ENCODE measurements at places on chromosomes 2 and 18. TPM values are rescaled to one million over a fixed set of nuclear protein-coding genes. Genes with fewer than 3 reads are reported as not detected.

DNA sequence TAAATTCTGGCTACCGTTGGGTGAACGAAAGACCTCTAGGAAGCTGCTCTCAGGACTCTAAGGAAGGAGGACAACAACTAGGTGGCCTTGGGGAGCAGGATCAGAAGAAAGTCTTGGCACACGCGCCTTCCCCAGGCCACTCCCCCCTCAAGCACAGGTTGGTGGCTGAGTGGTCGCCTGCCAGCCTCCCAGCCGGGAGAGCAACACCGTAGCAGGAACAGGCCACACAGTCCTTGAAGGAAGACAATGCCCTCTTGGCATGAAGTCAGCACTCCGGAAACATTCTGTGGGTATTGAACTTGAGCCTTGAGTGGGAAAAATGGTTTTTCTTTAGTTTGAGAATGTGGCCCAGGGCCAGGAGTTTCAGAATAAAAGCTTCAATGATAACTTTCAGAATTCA, 87.4 kb upstream of the AGAP1 start:
- H3K36me3 ChIP-seq, result no peaks in the 10 kb centered on the region
- H3K4me3 ChIP-seq, result no peak overlapping the region
- H3K27me3 ChIP-seq, result no peaks in the 10 kb centered on the region
- DNase-seq, result no peak

DNA sequence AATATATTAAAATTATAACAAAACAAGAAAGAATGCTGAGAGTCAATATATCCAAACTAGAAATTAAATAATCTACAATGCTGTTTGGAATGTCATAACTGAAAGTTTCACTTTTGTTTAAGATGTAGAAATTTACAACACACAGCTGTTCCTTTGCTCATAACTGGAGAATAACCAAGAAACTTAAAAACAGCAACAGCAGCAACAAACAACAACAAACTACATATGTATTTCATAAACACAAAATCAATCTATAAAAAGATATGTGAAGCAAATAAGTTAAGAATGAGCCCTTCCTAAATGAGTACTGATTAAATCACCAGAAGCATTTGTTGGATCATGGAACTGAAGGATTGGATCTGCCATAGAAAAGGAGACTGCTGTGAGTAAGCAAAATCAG, 456.5 kb upstream of the ZNF804A start:
- no peak overlapping the region for H3K27ac ChIP-seq
- no peak for DNase-seq
- no peaks in the 10 kb centered on the region for H3K27me3 ChIP-seq
- no peaks in the 10 kb centered on the region for H3K36me3 ChIP-seq
- no peaks in the 10 kb centered on the region for H3K4me1 ChIP-seq

The ACKR3 gene
- 0.90 TPM for total RNA-seq

GRCh38 chr2:138874251-138874650, 94.1 kb upstream of the NXPH2 start:
- H3K27me3 ChIP-seq, result no peaks in the 10 kb centered on the region
- no peaks in the 10 kb centered on the region for H3K36me3 ChIP-seq

The PROM2 gene
- total RNA-seq, result 0.18 TPM

- H3K27me3 ChIP-seq, result no peaks in the 10 kb centered on the region
- H3K27ac ChIP-seq, result no peak overlapping the region
- no peaks in the 10 kb centered on the region for H3K4me1 ChIP-seq
Measured at GRCh38 chr18:3279201-3280185, 17.6 kb downstream of the MYL12B start.

GRCh38 chr2:120109186-120110061, 96.5 kb downstream of the EPB41L5 start:
- H3K27me3 ChIP-seq, result no peaks in the 10 kb centered on the region
- H3K4me1 ChIP-seq, result peaks cover 20% of the 10 kb centered on the region
- no peak for DNase-seq
- H3K27ac ChIP-seq, result no peak overlapping the region
- H3K36me3 ChIP-seq, result no peaks in the 10 kb centered on the region

- DNase-seq, result no peak
- no peaks in the 10 kb centered on the region for H3K36me3 ChIP-seq
- no peak overlapping the region for H3K27ac ChIP-seq
- H3K27me3 ChIP-seq, result no peaks in the 10 kb centered on the region
Measured at GRCh38 chr18:56096861-56097260, 508.9 kb upstream of the TCF4 start.

The KLHL41 gene
- 0.22 TPM for total RNA-seq

- peak overlapping the region; percentile 94 for H3K4me3 ChIP-seq
- no peaks in the 10 kb centered on the region for H3K27me3 ChIP-seq
- peaks cover 54% of the 10 kb centered on the region for H3K4me1 ChIP-seq
- no peaks in the 10 kb centered on the region for H3K36me3 ChIP-seq
Measured at GRCh38 chr2:55049043-55049820, 1.0 kb downstream of the RTN4 start.

- peak within 1 kb of the TSS; percentile 89 for H3K4me3 ChIP-seq
- H3K4me1 ChIP-seq, result peaks cover 66% of the 10 kb centered on the region
- DNase-seq, result peak; percentile 99
Measured at GRCh38 chr18:9136315-9137155, at the start of gene ANKRD12. Gene ANKRD12 (plus strand): TSS chr18:9136781. CDS start chr18:9182433, 45,652 bp downstream.

The MC2R gene
- not detected for total RNA-seq

The MAP3K19 gene
- total RNA-seq, result not detected

DNA sequence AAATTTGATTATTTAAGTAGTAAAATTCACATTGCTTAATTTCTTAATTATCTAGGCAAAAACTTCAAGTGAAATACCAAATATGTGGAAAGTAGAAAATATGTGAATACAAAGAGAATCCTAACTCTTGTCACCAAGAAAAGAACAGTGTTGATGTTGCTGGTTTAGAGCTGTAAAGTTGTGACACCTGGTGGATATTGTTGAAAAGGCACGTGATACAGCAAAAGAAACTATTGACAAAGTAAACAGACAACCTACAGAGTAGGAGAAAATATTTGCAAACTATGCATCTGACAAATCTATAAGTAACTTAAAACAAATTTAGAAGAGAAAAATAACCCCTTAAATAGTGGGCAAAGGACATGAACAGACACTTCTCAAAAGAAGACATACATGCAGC, 25.6 kb upstream of the ZC3H15 start:
- DNase-seq, result no peak
- peaks cover 4% of the 10 kb centered on the region for H3K36me3 ChIP-seq
- H3K27me3 ChIP-seq, result no peaks in the 10 kb centered on the region
- no peak overlapping the region for H3K27ac ChIP-seq
- H3K4me3 ChIP-seq, result no peak overlapping the region
- no peaks in the 10 kb centered on the region for H3K4me1 ChIP-seq

The ANKRD53 gene
- total RNA-seq, result 0.35 TPM

- no peaks in the 10 kb centered on the region for H3K27me3 ChIP-seq
- no peak overlapping the region for H3K4me3 ChIP-seq
- H3K36me3 ChIP-seq, result no peaks in the 10 kb centered on the region
- no peak for DNase-seq
Measured at GRCh38 chr2:235467588-235467987, 26.3 kb upstream of the AGAP1 start.

The LOXHD1 gene
- total RNA-seq, result not detected

The TUBA3D gene
- total RNA-seq, result not detected

DNA sequence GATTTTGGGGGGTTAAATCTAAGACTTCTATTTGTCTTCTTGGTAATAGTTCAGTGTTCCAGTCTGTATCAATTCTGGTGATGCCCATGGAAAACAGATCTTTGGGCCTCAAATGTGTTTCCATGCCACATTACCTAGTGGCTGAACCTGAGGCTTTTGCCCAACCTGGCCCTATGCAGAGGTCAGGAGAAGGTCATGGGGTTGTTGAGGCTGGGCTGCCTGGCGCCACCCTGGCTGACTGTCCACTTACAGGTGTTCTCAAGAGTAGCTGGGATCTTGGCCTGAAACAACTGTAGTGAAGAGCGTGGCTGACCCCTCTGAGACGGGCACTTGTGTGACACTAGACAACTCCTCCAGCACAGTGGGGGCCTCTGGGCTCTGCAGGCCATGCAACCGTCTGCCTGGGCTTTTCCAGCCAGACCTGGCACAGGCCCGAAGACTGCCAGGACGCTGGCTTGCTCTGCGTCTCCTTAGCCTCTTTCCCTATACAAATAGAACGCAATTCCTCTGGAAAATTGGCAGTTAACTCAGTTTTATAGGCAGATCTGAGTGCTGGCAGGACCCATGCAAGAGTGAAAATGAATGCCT, 127.8 kb downstream of the TRIM43 start:
- H3K27ac ChIP-seq, result no peak overlapping the region
- no peaks in the 10 kb centered on the region for H3K27me3 ChIP-seq
- H3K4me1 ChIP-seq, result no peaks in the 10 kb centered on the region
- no peak for DNase-seq

DNA sequence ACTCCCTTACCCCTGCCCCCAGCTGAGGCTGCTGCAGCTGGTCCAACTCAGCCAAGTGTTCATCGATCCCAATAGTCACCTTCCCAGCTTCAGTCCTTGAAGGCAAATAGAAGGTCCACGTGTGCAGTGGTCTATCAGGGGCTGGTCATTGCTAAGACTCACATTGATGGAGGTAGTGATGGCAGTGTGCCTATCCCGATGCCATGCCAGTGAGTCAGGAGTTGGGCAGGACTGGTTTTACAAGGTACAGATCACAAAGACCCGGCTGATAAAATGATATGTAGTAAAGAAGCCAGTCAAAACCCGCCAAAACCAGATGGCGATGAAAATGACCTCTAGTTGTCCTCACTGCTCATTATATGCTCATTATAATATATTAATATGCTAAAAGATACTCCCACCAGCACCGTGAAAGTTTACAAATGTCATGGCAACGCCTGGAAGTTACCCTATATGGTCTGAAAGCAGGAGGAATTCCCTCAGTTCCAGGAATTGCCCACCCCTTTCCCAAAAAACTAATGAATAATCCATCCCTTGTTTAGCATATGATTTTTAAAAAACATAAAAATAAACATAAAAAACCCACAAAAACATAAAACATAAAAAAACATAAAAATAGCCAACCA, 2.9 kb upstream of the C2orf80 start:
- DNase-seq, result no peak
- H3K27me3 ChIP-seq, result no peaks in the 10 kb centered on the region
- H3K36me3 ChIP-seq, result no peaks in the 10 kb centered on the region
- no peak overlapping the region for H3K4me3 ChIP-seq

The LIMS4 gene
- 0.91 TPM for total RNA-seq

The NAT8 gene
- not detected for total RNA-seq

The ASPRV1 gene
- 0.77 TPM for total RNA-seq

DNA sequence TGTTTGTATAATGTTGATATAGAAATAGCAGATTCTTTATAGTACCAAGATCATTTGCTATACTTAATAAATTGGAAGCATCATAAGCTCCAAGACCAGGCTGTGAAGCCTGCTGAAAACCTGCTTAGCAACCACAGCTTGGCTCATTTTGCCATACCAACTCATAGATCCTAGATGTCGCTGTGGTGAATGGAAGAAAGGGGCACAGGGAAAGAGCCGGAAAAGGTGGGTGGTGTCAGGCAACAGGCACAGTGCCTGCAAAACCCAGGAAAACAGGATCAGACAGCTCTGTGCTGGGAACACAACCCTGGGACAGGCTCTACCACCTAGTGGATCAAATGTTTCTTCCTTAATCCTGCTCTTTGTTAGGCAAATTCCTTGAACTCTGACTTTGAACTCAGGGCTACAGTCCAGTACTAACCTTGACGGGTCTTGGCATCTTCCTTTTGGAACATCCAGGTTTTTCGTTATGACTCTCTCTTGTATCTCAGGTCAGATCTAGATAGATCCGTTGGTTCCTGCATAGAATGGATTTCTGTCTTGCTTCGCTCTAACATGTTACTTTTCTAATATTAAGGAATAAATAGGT, 31.6 kb downstream of the TWSG1 start:
- no peaks in the 10 kb centered on the region for H3K4me1 ChIP-seq
- no peaks in the 10 kb centered on the region for H3K27me3 ChIP-seq
- no peak overlapping the region for H3K27ac ChIP-seq
- DNase-seq, result no peak
- no peak overlapping the region for H3K4me3 ChIP-seq
- no peaks in the 10 kb centered on the region for H3K36me3 ChIP-seq

GRCh38 chr2:101195871-101196661, 44.9 kb upstream of the TBC1D8 start:
- H3K36me3 ChIP-seq, result no peaks in the 10 kb centered on the region
- DNase-seq, result no peak
- no peaks in the 10 kb centered on the region for H3K27me3 ChIP-seq
- H3K4me3 ChIP-seq, result no peak overlapping the region

GRCh38 chr2:88838165-88838635, 146.7 kb downstream of the RPIA start:
- no peak for DNase-seq
- no peak overlapping the region for H3K4me3 ChIP-seq
- H3K4me1 ChIP-seq, result no peaks in the 10 kb centered on the region

The PLA2R1 gene
- total RNA-seq, result not detected

- H3K4me3 ChIP-seq, result peak overlapping the region; percentile 75
- peaks cover 72% of the 10 kb centered on the region for H3K4me1 ChIP-seq
- H3K36me3 ChIP-seq, result no peaks in the 10 kb centered on the region
- peak; percentile 63 for DNase-seq
- peak overlapping the region; percentile 40 for H3K27ac ChIP-seq
Measured at GRCh38 chr18:79522451-79523205, 126.9 kb downstream of the NFATC1 start.

DNA sequence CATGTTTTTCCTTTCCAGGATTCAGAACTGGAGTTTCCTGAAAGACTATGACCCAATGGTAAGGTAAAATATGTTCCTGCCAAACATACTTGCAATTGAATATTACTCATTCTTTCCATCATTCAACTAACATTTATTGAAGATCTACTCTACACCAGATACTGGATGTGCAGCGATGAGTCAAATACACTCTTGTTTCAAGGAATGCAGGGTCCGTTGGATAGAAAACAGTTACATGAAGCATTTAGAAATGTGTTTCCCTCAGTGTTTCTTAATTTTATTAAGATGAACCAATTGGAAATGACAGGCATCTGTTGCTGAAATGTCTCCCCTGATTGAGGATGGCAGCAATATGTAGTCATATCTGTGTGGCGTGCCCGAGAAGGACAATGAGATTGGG, 14.8 kb upstream of the SLC66A3 start:
- no peak overlapping the region for H3K27ac ChIP-seq
- H3K27me3 ChIP-seq, result no peaks in the 10 kb centered on the region
- no peaks in the 10 kb centered on the region for H3K36me3 ChIP-seq
- H3K4me1 ChIP-seq, result no peaks in the 10 kb centered on the region
- H3K4me3 ChIP-seq, result no peak overlapping the region

DNA sequence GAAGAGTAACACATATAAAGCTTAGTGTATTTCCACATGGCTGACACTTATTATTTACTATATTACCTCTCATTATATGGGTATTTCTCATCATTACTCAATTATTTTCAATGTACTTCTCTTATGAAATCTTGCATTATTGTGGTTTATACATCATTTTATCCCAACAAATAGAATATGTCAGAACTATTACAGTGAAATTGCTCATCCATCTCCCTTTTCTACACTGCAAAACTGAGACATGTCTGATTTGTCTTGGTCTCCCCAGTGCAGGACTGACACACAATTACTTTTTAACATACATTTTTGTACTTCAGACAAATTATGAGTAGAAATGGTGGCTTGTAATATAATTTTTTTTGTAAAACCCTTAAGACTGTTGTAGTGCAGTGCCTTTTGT, 600.9 kb downstream of the PLCL1 start:
- no peaks in the 10 kb centered on the region for H3K4me1 ChIP-seq
- H3K27me3 ChIP-seq, result no peaks in the 10 kb centered on the region
- no peak overlapping the region for H3K4me3 ChIP-seq
- no peak for DNase-seq
- H3K27ac ChIP-seq, result no peak overlapping the region
